Mesenchymal stem cell (in vitro differentiated cells and primary cell): ENCODE measurements at places on chromosomes 6 and 20.

- peak; percentile 63 for DNase-seq
These were observed 36.1 kb downstream of the CAP2 start for GRCh38 chr6:17429383-17430061.

- no peak for DNase-seq
These were observed 29.1 kb downstream of the TXLNB start for GRCh38 chr6:139262519-139263300.

DNA sequence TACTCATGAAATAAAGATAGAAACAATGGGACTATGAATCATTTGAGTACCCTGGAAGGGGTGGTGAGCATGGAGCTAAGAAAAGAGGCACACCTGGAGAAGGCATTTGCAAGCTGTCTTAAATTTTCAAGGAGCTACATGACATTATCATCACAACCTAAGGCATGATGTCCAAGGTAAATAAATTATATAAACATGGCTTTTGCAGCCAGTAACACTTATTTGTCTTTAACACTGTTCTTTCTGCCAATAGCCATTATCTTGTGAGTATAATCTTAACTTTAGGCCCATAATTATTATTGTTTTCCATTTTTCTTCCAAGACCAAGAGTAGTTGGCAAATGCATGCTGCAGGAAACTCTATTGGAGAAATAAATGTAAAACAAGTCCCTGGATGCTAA, 63.7 kb downstream of the ALDH5A1 start:
- DNase-seq: no peak

DNA sequence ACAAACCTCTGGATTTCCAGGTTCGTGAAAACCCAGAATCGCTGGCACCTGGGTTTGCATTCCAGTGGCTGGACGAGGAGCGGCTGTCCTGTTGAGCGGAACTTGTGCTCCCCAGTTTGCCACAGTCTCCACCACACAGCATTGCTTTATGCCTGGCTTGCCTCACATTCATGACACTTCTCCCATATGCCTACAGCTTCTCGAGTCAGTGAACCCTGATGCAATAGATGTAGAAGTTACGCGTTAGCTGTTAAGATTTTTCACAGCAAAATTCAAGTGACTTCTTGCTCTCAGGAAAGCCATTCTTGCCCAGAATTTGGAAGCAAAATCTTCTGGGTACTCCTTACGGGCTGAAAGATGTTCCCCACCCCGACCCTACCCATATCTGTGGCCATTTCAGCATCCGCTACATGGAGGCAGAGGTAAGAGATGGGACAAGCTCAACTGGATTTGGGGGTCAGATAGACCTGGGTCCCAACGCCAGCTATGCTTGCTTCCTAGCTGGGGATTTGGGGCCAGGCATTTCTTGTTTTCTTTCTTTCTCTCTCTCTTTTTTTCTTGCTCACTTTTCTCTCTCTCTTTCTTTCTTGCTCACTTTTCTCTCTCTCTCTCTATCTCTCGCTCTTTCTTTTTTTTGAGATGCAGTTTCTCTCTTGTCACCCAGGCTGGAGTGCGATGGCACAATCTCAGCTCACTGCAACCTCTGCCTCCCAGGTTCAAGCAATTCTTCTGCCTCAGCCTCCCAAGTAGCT, 12.4 kb upstream of the GDAP1L1 start:
- DNase-seq: no peak

- DNase-seq: peak; percentile 48
These were observed 359.9 kb upstream of the EPHA7 start for GRCh38 chr6:93779086-93779841.

DNA sequence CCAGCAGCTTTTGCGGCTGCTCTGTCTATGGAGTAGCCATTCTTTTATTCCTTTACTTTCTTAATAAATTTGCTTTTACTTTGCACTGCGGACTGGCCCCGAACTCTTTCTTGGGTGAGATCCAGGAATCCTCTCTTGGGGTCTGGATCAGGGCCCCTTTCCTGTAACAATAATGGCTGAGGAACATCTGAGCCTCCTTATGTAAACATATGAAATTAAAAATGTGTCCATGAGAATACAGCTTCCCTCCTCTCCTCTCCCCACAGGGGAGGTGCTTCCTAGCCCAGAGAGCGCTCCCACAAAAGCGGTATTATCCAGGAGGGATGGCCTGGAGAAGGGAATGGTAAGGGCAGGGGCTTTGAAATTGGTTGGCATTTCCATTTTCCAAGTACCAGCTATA, 81.1 kb downstream of the PSMG4 start:
- DNase-seq: no peak

DNA sequence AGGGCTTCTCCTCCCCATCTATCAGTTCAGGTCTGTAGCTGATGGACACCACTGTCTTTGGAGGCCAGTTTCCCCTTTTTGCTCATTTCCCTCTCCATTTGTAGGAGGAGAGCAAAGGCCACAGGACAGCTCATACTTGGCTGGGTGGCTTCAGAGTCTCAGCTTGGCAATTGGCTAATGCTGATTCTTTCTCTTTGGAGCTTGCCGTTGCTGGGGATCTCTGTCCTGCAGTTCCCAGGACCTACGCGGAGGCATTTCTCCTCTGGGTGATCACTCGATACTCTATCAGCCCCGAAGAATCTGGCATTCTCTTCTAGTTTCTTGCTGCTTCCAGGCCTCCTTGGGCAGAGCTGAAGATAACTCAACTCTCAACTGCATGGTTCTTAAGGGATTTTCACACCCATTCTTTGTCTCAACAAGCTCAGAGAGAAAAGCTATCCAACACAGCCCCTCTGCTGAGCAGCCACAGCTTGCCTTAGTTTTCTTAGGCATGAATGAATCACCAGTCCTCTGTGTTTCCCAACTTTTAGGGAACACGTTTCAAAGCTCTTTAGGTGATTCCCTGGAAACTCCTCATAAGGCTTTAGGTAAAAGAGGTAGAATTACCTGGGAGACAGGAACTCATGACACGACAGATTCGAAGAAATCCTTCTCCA, 19.2 kb upstream of the SSR1 start:
- DNase-seq: no peak

- DNase-seq: peak; percentile 11
These were observed 80.8 kb downstream of the MKKS start for GRCh38 chr20:10352934-10353824.

DNA sequence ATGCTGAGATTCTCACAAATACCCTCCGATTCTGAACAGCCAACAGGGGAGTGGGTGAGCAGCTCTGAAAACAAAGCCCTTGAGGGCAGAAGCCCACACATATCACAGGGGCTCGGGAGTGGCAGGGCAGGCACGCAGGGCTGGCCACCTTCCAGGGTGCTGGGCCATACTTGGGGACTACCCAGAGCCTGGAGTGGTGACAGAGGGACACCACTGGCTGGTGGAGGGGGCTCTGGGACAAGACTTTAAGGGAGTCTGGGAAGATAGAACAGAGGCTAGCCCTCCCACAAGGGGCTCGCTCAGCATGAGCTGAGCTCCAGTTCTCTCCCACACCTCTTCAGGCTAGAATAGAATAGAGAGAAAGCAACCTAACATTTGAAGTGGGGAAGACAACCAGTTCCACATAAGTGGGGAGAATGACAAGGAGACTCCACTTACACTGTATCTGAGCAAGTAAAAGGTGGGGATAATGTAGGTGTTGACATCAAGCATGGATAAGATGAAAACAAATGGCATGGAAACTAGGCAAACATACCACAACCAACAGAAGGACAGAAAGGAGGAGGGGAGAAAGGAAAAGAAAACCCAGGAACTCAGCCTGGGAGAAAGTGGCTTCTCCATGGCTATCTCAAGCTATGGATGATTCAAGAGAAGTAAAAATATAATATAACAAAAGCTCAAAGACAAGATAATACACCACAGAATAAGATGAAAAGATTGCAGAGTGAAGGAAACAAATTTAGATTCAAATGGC, 7.0 kb downstream of the PPIL1 start:
- no peak for DNase-seq

DNA sequence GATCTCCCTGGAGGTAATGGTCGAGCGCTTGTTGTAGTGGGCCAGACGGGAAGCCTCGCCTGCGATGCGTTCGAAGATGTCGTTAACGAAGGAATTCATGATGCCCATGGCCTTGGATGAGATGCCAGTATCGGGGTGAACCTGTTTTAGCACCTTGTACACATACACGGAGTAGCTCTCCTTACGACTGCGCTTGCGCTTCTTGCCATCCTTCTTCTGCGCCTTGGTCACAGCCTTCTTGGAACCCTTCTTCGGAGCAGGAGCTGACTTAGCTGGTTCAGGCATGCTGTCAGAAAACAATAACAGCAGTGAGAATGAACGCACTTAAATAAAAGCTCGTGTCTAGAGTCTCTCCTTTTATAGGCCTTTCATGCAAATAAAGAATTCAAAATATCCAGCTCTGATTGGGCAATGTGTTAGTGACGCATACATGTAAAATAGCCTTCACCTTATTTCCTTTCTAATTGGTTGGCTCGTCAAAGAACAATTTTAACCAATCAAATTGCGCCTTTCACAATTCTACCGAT, 129.2 kb downstream of the HFE start:
- DNase-seq: peak; percentile 100

DNA sequence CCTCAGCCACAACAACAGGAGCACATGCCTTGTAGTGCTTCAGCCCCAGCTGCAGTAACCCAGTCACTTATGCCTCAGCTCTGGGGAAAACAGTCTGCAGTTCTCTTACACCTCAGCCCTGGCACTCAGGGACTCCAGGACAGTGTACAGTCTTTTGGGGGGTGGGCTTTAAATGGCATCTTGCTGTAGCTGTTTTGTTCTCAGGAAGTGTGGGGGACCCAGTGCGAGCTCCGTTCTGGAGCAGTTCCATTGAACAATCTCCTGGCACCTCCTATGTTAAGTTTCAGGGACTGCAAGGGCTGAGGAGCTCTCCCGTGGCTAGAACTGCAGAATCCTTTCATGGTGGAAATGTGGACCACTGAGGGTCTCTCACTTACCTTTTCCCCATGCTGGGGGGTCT, 55.2 kb downstream of the PLCG1 start:
- no peak for DNase-seq

DNA sequence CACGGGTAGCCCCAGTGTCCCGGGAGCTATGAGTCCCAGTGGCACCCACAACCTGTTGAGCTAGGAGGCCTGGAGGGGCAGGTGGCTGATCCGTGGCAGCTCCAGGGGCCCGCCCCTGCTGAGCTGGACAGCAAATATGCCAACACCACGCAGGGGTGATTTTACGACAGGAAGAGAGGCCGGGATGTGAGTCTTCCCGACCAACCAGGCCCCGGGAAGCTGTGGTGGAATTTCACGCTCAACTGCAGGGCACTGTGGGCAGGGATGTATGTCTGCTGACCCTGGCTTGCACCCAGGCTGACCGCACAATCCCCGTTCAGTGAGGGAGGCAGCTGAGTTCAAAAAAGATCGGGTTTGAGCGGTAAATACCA, 183.9 kb downstream of the ERMARD start:
- DNase-seq: no peak

- DNase-seq: no peak
These were observed 23.5 kb upstream of the MLIP start for GRCh38 chr6:54087721-54088120.

DNA sequence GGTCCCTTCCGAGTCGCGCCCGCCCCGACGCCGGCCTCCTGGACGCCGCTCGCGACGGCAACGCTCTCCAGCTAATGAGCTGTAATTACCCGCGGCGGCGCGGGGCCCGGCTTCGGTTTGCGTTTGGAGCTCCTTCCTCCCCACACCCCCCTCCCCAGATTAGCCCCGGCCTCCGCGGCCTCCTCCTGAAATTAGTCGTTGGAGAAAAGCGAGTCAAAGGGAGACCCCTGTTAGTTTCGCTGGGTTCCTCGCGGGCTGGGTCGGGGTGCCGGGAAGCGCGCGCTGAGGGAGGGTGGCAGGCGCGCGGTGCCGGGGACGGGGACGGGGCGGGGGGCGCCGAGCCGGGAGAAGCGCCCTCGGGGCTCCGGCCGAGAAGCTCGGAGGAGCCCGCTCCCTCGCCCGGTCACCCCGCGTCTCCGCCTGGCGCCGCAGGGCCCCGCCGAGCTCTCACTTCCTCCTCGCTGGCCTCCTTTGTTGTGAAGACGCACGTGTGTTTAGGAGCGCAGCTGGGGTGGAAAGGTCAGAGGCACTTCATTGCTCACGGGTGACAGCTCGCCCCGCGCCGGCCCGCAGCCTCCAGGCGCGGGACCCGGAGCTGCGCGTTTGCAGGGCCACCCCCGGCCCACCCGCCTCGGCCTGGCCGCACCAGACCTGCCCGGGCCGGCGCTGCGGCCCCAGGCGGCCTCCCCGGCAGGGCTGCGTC, 4.9 kb downstream of the FOXC1 start:
- no peak for DNase-seq

DNA sequence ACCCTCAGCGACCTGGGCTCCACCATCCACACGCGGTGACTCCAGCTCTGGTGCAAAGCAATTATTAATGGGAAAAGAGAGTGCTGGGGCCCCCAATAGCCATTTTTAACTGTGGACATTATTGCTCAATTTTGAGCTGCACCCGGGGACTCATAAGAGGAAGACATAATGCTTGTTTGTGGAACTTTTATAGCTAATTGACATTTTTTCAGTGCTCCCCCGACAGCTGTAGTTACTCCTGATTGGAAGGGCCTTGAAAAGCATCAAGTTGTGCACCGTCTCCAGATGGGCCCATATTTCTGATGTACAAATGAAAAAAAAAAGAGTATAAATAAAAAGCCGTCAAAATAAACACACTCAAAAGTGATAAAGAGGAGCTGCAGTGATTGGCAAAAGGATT, 327.0 kb downstream of the KIF16B start:
- no peak for DNase-seq

DNA sequence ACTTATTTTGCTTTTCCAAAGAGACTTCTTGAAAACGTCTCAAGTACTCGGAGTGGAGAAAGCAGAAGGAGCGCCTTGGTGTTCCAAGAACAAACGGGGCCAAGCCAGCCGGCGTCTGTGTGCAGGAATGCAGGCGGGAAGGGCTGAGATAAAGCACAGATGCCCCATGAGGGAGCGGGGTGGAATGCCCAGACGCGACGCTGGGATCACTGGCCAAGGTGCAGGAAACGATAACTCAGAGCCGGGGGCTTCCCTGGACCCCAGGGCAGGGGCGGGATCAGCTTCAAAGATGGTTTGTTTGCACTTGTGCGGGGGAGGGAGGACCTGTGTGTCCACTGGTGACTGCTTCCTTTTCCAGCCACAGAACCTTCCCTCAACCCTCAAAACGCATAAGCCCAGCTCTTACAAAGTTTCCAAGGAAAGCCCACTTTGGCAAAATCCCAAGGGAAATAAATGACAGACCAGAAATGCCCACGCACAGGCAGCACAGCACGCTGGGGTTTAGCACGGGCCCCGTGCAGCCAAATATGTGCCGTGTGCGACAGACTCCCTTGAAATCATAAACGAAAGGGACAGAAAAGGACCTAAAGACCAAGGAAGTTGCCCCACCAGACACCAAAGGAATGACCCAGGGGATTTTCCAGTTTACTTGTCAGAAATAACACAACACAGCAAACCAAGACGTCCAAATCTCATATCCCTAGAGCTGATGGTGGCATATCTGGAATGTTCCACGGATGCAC, 113.9 kb downstream of the NFATC2 start:
- DNase-seq: peak; percentile 81
